ENCODE measurements at places on chromosomes 5 and 9.

DNA sequence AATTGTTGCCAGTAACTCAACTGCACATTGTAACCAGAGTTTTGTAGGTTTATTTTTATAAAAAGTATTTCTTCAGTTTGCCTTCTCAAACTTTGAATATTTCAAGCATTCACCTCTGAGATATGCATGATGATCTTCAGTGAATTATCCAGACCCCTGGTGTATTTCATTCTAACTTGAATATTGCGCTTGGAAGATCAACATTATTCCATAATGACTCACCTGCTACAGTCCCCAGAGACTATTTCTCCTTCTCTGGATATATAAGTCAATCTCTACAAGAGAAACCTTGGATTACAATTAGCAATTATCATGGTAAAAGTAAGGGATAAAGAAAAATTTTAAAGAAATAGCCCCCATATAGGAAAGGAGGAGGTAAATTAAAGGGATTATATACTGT, 1041.0 kb downstream of the TLE1 start:
- DNase-seq: no peak

DNA sequence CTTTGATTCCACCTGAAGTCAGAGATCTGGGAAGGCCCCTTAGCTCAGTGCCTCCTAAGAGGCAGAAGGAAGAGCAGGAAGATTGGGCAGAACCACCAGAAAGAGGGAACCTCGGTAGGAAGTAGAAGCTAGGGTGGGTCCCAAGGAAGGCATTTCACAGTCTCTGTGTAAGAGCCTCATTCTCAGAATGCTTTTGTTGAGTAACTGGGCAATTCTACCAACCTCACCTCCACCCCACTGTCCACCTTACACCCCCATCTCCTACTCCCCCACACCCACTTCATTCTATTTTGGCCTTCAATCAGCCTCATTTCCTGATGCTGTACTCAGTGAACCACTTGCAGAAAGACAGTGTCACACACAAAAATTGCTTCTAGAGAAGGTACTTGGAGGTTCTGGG, 3.5 kb downstream of the HBEGF start:
- DNase-seq: no peak

DNA sequence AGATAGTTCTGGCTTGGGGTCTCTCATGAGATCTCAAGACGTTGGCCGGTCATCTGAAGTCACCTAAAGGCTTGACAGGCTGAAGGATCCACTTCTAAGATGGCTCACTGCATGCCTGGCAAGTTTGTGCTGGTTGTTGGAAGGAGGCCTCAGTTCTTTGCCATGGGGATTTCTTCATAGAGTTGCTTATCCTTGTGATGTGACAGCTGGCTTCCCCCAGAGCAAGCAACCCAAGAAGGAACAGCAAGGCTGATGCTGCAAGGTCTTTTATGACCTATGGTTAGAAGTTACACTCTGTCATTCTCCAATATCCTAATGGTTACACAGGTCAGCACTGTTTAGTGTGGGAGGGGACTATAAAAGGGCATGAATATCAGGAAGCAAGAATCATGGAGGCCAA, 20.7 kb upstream of the GRPEL2 start:
- DNase-seq: no peak

GRCh38 chr5:137734962-137735554, 831 bp downstream of the KLHL3 start:
- no peak for DNase-seq

GRCh38 chr9:136808075-136808805, 492 bp downstream of the RABL6 start:
- DNase-seq: peak; percentile 34

DNA sequence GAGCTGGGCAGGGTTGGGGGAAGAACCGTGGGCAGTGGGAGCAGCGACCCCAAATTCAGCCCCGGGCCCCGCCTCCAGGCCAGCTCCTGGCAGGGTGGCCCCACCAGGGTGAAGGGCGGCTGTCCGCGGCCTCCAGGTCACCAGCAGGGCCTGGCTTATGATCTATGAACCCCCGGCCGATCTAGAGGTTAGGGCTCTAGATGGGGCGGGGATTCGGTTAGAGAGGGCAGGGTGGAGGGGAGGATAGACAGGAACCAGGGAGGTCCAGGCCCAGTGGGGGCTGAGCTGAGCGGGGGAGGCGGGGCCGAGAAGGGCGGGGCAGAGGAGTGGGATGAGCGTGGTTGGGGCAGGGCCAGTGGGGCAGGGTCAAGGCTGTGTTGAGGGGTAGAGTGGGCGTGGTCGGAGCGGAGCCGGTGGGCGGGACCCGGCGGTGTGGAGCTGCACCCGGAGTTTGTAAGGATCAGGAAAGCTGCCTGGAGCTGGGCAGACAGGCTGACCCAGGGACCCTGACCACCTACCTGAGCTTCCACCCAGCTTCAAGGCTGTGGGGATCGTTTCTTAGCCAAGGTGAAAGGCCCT, 29.3 kb upstream of the OBP2B start:
- DNase-seq: peak; percentile 6

DNA sequence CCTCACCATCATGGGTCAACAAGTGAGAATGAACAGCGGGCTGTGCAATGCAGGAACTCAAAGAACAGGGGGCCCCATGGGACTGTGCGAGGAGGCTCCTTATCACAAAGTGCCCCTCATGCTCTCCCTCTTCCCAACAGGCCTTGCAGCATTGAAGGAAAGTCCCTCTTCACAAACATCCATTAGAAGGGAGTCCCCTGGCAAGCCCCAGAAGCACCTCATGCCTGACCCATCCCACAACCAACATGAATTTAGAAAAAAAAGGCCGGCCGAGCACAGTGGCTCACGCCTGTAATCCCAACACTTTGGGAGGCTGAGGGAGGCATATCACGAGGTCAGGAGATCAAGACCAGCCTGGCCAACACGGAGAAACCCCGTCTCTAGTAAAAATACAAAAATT, 122.6 kb upstream of the FSTL4 start:
- DNase-seq: no peak

GRCh38 chr9:18588002-18588401, 114.0 kb downstream of the ADAMTSL1 start:
- no peak for DNase-seq

DNA sequence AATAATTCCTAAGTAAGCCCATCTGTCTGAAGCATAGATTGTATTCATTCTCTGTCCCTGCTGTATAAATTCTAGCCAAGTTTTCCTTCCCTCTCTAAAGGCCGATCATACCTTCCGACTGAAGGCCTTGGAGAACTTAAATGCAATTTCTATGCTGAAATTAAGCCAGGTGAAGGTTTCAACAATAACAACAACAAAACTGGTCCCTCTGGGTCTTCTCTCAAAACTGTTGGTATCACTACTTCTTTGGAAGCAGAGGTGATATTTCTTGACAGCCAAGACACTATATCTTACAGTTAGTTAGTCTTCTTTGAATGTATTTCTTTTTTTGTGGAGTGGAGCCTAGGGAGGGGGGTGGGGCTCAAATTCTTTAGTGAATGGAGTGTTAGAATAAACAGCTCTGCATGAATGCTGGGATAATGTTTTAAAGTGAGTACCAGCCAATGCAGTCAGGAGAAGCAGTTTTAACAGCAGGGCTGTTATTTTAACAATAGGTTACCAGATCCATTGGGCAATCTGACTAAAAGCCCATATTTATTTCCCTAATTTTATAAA, 508.9 kb downstream of the EBF1 start:
- no peak for DNase-seq

DNA sequence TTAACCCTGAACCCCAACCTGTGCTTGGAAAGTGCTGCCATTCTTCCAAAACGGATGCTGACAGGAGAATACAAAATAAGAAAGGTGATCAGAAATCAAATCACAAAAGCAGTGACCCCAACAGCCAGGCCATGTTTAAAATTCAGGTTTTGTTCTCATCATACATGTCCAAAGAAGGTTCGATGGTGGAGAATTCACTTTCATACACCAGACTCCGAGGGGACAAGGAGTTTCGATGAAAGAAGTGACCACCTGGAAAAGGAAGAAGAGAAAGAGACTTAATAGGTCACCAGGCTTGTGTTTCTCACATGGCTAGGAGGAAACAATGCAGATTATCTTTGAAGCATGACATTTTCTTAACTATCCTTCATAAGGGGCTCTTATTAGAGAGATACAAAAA, 12.5 kb upstream of the TBC1D9B start:
- DNase-seq: no peak

Data from activated T-cell treated with anti-CD3 and anti-CD28 coated beads for 4 hours (primary cell).